ENCODE measurements at places on chromosomes 3 and 15.

- DNase-seq = peak; percentile 59
Measured at GRCh38 chr15:41891226-41891625, 2.6 kb downstream of the SPTBN5 start.

DNA sequence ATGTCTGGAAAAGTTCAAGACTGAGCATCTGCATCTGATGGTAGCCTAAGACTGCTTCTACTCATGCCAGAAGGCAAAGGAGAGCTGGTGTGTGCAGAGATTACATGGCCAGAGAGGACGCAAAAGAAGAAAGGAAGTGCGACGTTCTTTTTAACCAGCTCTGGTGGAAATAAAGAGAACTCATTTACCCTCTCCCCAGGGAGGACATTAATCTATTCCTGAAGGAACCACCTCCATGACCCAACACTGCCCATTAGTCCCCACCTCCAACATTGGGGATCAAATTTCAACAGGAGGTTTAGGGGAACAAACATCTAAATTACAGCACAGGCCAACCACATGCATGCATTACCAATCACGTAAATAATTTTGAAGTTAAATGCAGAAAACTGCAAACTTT lies 1.5 kb upstream of the NCK1 start:
- DNase-seq = peak; percentile 46

GRCh38 chr3:123584284-123584987 lies 417 bp downstream of the HACD2 start:
- DNase-seq = peak; percentile 93

DNA sequence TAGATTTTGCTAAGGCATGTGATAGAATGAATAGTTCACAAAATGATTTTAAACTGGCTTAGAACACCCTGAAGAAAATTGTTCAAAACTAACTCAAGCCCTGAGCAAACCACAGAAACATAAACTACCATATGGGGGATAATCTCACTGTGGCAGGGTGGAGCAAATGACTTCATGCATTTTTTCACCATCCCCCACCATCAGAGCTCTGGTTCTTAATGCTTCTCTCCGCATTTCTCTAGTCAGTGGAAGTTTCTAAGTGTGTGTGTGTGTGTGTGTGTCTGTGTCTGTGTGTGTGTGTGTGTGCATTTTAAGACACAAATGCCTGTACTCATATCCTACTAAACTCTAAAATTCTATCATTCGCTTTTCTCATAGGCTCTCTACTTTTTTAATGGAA lies 107.1 kb upstream of the PHLDB2 start:
- DNase-seq = no peak

DNA sequence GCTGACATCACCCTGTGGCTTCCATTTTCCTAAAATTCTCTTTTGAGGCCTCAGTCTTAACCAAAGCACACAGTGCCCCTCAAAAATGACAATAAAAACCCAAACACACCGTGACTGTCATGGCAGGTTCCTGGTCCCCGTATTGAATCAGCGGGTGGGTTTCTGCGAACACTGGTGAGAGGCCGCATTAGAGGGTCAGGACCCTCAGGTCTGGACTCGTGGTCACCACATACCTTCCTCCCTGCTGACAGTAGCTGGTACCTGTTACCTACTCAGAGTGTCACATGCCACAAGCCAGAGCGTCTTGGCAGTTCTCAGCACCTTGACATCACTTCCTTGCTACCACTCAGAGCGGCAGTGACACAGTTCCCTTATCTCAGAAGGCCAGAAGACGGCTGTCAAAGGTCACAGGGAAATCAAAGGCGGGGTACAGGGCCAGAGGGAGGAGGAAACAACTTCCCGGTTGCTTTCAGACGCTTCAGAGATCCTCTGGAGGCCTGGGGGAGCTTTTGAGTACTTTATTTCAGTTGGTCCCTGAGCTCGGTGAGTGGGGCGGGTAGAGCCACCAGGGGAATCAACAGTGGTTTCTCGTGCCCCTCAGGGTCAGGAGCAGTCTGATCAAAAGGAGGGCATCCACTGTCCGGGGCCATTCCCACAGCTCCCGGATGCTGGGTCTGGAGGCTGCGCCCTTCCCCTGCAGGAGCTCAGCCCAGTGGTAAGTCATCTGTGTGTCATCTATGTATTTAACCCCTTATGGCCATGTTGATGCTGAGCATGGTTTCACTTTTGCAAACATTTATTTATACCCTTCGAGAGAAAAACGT lies at the start of the genes CCR5AS and CCRL2:
Gene CCR5AS (minus strand): TSS at position 279 of the 824 bp plus-strand sequence.
Gene CCRL2 (plus strand): TSS at position 472 of the 824 bp plus-strand sequence. CDS start 821 bp downstream, outside the sequence.
- DNase-seq = no peak

GRCh38 chr3:123635217-123635616 lies 50.4 kb upstream of the HACD2 start:
- DNase-seq = peak; percentile 44

- no peak for DNase-seq
Measured at GRCh38 chr3:49616491-49616941, 57.6 kb upstream of the APEH start.

GRCh38 chr3:73295876-73296635 lies 234.6 kb downstream of the EBLN2 start:
- no peak for DNase-seq

GRCh38 chr15:31606931-31607497 lies 280.4 kb downstream of the KLF13 start:
- DNase-seq = no peak

Measured in NCI-H1417 (cell line).